Stimulated activated CD4-positive, alpha-beta T cell treated with anti-CD3 and anti-CD28 coated beads, TNF-alpha, amount 100 ng/mL, for 48 hours (primary cell): ENCODE measurements at places on chromosomes 7 and 10.

GRCh38 chr10:24771943-24772694, 48.4 kb upstream of the ARHGAP21 start:
- DNase-seq = no peak

DNA sequence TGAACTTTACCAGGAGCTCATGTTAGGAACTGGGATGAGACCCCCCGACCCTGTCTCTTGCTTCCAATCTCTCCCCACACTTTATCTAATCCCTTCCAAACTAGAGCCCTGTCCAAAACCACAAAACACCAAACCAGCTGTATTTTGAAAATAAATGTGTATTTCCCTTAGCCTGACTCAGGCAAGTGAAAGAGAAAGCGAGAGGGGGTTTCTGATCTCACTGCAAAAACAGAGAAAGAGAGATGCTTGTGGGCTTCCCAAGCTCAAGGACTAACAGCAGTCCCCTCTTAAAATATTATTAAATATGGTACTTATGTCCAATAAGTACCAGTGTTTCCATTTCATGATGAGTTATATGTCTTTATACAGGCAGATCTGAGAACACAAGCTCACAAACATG, 122.0 kb downstream of the AGMO start:
- no peak for DNase-seq

- DNase-seq = no peak
Measured at GRCh38 chr10:30559180-30559579, 70.4 kb downstream of the LYZL2 start.

- no peak for DNase-seq
Measured at GRCh38 chr10:7891634-7892033, 73.3 kb downstream of the TAF3 start.

DNA sequence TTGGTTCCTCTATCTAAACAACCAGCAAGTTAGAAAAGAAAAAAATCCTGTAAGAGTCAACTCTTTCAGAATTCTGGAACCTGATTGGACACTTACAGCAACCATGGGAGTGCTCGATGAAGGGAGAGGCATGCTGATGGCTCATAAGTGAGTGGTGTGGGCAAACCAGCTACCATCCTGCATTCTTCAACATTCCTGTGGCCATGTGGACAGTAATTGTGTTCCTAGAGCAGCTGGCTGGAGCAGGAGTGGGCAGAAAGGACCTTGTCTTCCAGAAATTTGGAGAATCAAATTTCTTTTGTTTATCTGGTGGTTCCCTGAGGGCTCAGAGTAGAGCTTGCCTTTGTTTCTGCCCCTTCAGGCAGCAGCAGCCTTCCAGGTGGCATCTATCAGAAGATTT, 22.5 kb upstream of the MYL7 start:
- no peak for DNase-seq

DNA sequence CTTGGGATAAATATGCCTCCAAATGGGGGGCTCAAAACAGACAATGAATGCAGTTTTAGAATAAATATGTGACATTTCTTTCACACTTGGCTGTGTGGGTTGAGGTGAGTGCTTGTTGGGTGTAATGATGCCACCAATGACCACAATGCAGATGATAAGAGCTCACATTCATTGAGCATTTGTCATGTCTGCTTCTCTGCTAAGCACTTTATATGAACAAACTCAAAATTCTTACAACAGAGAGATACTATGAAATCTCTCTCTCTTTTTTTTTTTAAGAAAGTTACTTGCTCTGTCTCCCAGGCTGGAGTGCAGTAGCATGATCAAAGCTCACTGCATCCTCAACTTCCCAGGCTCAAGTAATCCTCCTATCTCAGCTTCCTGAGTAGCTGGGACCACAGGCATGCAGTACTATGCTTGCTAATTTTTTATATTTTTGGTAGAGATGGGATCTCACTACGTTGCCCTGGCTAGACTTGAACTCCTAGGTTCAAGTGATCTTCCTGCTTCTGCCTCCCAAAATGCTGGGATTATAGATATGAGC, 185.4 kb downstream of the JCAD start:
- no peak for DNase-seq

DNA sequence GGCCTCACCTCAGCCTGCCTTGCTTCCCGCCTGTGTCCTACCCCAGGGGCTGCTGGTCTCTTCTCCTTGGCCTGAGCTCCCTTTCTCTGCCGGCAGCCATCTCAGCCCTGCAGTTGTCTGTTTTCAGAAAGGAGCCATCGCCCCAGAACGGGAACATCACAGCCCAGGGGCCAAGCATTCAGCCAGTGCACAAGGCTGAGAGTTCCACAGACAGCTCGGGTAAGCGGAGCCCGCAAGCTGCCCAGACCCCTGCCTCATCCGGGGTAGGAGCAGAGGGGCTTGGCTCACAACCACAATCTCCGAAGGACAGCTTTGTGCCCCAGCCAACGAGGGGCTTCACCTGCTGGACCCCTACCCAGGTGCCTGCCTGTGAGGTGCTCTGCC, 5.3 kb upstream of the DEPP1 start:
- no peak for DNase-seq

GRCh38 chr10:125037145-125037877, 95.4 kb downstream of the ZRANB1 start:
- no peak for DNase-seq

GRCh38 chr7:1623810-1624209, 46.3 kb upstream of the ELFN1 start:
- no peak for DNase-seq

DNA sequence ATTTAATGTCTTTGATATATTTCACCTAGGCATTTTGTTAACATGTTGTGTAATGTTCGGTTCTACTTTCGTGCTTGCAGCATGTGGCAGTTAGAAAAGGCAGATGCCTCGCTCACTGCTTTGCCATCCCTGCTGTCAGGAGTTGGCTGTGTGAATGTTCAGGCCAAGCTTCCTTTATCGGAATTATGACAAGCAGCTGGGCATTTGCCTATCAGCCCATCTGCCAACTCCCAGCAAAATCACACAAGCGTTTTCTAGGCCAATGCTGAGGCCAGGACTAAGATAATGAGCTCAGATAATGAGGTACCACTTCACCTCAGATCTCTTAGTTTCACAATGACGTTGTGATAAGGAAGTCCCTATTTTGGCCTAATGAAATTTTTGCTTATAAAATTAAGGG, 212.7 kb upstream of the FAM3C start:
- DNase-seq = no peak

GRCh38 chr10:61338146-61338545, 115.0 kb downstream of the TMEM26 start:
- DNase-seq = no peak

DNA sequence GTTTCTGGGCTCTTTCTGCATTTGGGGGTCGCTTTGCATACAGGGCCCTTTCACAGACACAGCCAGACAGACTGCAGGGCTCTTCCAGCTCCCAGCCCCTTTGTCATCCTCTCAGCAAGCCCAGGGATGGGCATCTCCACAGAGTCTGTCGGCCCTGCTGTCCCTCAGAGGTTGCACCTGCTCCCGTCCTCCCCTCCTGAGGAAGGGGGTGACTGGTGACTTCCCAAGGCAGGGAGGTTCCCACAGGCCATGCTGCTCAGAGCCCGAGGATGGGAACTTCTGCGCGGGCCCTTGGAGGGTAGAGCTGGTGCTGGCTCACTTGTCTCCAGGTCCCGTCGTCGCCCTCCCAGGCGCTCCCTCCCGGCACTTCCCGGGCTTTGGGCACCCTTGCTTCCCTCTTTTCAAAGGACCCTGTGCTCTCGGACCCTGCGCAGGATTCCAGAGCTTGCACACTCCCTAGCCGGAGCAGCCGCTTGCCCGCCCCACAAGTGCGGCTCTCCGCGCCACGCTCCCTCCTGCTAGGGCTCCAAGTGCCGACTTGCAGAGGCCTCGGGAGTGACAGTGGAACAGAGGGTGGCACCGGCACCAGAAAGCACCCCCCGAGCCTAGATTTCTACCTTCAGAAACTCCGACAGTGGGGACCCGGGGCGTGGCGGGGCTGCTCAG, 152.5 kb downstream of the PRKAG2 start:
- no peak for DNase-seq

GRCh38 chr7:38040831-38041230, 120.4 kb downstream of the EPDR1 start:
- no peak for DNase-seq

GRCh38 chr7:79287981-79288380, 165.5 kb downstream of the MAGI2 start:
- no peak for DNase-seq

GRCh38 chr7:70944516-70944915, 187.4 kb upstream of the GALNT17 start:
- no peak for DNase-seq

GRCh38 chr7:120876922-120877321, 19.0 kb upstream of the TSPAN12 start:
- DNase-seq = no peak

GRCh38 chr10:71044720-71045119, 156.4 kb upstream of the PCBD1 start:
- no peak for DNase-seq

GRCh38 chr10:52533986-52534385, 219.9 kb downstream of the DKK1 start:
- no peak for DNase-seq

DNA sequence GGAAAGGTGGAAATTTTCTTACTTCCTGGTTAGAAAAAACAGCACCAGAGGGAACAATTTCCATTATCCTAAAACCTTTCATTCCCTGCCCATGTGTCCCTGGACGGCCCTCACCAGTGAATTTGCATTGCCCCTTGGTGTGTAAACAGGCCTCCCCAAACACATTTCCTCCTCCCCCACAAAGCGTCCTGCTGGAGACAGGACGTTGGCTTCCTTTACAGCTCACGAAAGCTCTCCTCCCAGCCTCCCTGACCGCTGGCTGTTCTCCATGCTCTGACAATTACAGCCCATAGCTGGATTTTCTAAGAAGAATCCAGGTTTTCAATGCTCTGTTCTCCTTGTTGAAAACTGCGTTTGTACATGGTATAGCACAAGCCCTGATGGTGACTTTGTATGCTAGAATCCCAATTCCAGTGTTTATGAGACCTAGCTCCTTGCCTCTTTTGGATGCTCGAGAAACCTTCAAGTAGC, 724.2 kb upstream of the CELF2 start:
- DNase-seq = no peak

- no peak for DNase-seq
Measured at GRCh38 chr10:18607503-18608378, 43.6 kb downstream of the NSUN6 start.

DNA sequence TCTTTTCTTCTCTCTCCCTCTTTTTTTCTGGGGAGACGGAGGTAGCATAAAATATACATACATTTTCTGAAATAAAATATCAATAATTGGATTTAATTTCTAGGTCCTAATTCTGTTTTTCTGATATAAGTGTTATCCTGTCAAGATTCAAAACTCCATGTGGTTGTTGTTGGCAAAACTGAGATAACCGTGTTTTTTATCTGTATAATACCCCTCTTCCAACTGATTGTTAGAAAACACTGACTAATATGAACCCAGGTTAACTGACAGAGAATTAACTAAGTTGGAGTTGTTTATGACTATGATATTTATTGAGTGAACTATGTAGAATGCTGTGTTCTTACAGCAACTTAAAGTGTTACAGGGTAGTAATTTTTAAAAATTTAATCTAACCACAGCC, 236.5 kb upstream of the KAT6B start:
- no peak for DNase-seq

DNA sequence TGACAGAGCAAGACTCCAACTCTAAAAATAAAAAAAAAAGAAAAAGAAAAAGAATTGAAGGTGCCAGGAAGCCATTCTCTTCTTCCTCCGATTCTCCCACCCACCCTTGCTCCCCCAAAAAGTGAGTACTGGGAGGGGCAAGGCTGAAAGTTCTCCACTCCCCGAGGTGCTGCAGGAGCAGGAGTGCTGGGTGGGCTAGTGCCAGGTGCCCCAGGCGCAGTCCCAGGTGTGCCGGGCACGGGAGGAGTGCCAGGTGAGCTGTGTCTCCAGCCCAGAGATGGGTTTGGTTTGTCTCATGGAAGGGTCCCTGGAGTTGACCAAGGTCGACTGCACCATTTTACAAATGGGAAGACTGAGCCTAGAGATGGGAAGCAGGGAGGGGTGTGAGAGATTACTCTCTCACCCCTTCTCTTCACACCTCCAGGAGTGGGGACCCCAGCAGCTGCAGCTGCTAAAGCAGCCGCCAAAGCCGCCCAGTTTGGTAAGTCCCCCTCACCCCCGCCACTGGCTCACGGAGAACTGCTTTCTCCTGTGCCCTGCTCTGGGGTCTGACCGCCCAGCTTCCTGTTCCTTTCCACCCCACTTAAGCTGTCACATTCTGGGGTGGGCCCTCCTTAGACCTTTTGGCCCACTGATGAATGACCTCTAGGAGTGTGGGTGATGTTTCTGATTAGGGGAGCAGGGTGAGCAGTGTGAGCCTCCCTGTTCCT, 26.2 kb upstream of the LIMK1 start:
- DNase-seq = no peak

- DNase-seq = no peak
Measured at GRCh38 chr7:149664176-149664575, 109.2 kb downstream of the ZNF467 start.

DNA sequence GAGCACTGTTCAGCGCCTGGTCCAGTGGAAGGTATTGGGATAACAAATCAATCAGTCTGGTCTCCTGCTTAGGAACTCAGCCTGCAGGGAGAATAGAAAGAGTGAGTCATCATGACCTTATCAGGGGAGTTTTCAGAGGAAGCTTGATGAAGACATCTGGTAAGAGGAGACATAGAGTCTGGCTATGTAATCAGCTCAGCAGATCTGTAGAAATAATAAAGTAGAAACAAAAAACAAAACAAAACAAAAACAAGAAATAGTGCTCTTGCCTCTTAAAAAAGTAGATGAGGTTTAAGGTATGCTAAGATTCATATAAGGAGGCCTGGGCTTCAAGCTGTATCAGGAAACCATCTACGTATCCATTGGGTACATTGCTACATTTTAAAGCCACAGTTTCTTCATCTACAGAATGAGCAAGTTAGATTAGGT, 14.4 kb downstream of the TAS2R41 start:
- no peak for DNase-seq

GRCh38 chr10:114511881-114512280, 107.6 kb upstream of the AFAP1L2 start:
- no peak for DNase-seq

- no peak for DNase-seq
Measured at GRCh38 chr7:42211938-42212337, 25.1 kb downstream of the GLI3 start.

- no peak for DNase-seq
Measured at GRCh38 chr7:50397320-50397970, 52.7 kb downstream of the FIGNL1 start.

GRCh38 chr10:60597513-60597912, 180.8 kb upstream of the CDK1 start:
- no peak for DNase-seq
